ENCODE measurements at places on chromosomes 7 and 10.

DNA sequence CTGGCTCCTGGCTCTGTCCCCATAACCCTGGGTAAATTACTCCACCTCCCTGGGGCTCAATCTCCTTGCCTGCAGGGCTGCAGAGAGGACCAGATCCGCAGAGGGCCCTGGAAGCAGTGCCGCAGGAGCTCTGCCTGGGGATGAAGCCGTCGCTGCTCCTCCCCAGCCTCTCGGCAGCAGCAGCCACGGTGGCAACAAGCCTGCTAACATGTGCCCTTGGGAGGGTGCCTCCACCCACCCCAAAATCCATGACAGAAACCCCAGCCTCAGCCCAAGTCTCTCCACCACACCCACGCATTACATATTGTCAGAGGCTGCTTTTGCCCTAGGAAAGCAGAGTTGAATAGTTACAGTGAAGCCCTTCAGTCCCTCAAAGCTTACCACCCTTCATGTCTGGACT is 486.4 kb upstream of the FOXK1 start:
- DNase-seq, result no peak

GRCh38 chr7:70894799-70895198 is 237.1 kb upstream of the GALNT17 start:
- DNase-seq, result no peak

DNA sequence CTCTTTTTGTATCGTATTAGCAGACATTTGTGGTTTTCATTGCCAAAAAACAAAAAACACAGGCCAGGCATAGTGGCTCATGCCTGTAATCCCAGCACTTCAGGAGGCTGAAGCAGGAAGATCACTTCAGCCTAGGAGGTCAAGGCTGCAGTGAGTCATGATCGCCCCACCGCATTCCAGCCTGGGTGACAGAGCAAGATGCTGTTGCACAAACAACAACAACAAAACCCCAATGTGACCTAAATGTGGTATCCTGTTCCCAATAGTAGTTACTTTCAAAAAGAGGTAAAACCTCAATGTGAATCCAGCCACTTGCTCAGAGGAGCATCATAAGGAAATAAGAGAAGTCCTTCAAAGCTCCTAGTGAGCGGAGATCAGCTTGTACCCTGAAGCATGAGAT is 45.8 kb upstream of the SKAP2 start:
- no peak for DNase-seq

DNA sequence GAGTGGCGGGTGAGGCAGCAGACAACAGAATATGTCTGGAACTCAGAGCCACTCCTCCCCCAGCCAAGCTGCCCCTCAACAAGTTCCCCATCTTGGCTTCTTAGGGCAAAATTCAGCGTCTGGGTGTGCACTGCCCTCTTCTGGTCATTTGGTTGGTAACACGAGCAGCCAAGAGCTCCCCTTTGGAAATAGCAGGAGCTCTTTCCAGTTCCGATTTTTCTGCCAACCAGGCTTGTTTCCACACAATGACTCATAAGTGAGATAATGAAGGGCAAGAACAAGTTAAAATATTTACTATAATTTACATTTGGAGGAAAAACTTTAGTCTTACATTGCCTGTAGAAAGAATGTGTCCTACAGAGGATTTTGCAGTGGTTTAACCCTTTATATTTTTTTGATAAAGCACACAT is 70.5 kb downstream of the ADCYAP1R1 start:
- DNase-seq, result no peak

GRCh38 chr7:75531359-75531821 is 39.3 kb downstream of the SPDYE5 start:
- DNase-seq, result no peak

DNA sequence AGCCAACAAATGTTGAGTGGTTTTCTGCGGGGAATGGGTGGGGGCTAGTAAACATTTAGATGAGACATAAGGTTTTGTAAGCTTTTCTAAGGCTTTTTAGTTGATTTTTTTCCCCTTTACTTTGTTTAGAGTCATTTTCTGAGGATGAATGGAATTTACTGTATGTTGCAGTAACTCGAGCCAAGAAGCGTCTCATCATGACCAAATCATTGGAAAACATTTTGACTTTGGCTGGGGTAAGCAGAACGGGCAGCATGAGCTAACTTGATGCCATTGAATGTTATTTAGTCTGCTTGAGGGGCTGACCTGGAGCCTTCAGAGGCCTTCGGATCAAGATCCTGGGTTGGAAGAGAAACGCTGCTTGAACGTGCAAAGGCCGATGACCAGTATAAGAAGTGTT is 37.3 kb downstream of the FBH1 start:
- DNase-seq, result no peak

GRCh38 chr7:94400643-94401427 is 6.1 kb downstream of the COL1A2 start:
- DNase-seq, result no peak

- no peak for DNase-seq
Observed at GRCh38 chr10:29713450-29713849, 78.7 kb upstream of the SVIL start.

- no peak for DNase-seq
Observed at GRCh38 chr7:16695621-16696237, 49.7 kb downstream of the BZW2 start.

- DNase-seq, result no peak
Observed at GRCh38 chr7:36085096-36085495, 68.0 kb upstream of the EEPD1 start.

- no peak for DNase-seq
Observed at GRCh38 chr7:16543456-16543855, 16.8 kb downstream of the LRRC72 start.

DNA sequence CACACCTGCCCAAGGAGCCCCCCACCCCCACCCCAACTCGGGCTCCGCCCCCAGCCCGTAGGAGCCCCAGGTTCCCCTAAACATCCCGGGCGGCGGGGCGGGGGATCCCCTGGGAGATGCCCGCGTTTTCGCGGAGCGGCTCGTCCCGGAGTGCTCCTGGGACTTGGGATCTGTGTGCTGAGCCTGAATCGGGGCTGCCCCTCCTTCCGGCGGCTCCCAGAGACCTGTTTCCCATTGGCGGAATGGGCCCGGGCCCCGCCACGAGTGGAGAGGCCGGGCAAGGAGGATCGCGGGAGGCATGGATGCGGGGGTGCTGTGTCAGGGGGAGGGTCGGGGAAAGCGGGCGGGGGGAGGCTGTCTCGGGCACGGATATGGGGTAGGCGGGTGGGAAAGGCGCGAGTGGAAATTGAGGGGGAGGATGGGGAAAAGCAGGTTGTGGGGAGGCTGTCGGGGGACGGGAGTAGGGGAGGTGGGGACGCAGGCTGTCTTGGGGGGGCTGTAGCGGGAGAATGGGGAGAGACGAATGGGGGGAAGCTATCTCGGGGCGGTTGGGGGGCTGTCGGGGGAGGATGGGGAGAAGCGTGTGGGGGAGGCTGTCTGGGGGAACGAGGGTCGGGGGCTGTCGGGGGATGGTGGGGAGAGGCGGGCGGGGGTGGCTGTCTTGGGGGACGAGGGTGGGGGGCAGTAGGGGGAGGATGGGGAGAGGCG is 572 bp upstream of the BHLHA15 start:
- DNase-seq, result no peak

DNA sequence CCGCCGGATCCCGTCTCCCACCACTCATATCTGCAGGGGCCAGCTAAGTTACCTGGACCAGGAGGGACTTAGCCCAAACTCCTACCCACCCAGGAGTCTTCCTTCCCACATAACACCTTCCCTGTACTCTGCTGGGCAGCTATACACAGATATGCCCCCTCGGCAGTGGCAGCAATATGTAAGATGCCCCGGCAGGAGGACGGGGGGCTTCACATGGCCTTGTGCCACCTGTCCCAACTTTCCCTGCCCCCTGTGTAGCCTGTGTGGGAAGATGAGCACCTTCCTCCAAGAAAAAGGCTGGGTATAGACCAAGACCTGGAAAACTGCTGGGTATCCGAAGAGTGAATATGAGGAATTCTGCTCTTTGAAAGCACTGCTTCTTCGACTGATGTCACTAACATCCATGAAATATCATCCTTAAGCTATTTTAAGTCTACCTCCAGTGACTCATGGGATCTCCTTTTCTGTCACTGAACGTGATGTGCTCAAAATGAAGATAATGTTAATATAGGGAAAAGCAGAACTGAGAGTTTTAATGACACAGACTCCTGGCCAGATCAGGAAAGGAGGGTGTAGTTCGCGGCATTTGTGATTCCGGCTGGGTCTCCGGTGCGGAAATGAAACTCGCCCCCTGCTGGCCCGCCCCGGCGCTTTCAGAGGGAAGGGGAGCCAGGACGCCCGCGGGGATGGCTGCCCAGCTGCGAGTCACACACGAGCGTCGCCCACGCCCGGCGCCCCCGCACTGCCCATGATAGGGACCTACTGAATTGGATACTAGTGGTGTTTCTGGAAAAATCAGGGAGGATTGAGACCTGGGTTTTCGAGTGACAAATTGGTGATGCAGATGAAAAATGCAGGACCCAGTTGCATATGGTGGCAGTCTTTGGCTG is 256.9 kb upstream of the NFE2L3 start:
- no peak for DNase-seq

- no peak for DNase-seq
Observed at GRCh38 chr10:92714152-92714845, 24.5 kb downstream of the HHEX start.

GRCh38 chr7:40795607-40796006 is 660.8 kb downstream of the SUGCT start:
- DNase-seq, result no peak

- DNase-seq, result no peak
Observed at GRCh38 chr7:44548893-44549292, 7.8 kb upstream of the NPC1L1 start.

DNA sequence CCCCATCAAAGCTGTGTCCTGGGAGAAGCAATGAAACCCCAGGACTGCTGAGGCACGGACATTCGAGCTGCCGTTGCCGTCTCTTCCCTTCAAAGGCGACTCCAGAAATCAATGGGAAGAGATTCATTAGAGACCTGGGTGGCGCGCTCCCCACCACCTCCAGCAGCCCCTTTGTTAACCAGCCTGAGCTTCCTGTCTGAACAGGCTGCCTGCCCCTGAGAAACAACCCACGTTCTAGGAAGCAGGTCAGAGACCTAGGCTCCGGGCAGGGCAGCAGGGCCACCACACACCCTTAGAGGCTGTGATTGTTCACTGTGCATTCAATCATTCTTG is 110.9 kb upstream of the PPIF start:
- DNase-seq, result no peak

GRCh38 chr7:115782696-115783490 is 247.7 kb downstream of the TFEC start:
- no peak for DNase-seq

- DNase-seq, result no peak
Observed at GRCh38 chr10:108070789-108071188, 906.3 kb upstream of the SORCS1 start.

- DNase-seq, result no peak
Observed at GRCh38 chr7:132614428-132615318, 38.4 kb upstream of the PLXNA4 start.

DNA sequence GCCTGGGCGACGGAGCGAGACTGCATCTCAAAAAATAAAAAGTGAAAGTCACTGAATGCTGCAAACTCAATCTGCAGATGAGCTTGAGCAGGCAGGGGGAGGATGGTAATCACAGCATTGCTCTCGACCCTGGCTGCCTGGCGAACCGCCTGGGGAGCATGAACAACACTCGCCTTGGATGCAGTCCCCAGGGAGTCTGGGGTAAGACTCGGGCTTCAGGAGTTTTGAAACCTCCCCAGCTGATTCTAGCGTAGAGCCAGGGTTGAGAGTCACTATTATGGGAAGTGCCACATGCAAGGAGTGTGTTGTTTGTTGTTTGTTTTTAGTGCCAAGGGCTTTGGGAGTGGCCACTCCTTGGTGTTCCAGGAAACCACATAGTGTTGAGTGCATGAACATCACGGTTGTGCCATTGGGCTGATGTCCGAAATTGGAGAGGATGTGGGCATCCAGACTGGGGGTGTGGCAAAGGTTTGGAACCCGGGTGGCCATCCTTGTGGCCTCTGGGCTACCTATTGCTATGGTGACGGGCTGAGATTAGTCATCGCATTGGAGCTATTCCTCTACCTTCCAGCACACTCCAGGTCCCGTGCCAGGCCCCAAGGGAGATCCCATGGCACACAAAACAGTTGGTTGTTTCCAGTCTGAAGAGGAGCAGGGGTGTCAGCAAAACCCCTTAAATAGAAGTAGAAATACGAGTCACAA is 92.6 kb downstream of the RGS10 start:
- DNase-seq, result no peak

DNA sequence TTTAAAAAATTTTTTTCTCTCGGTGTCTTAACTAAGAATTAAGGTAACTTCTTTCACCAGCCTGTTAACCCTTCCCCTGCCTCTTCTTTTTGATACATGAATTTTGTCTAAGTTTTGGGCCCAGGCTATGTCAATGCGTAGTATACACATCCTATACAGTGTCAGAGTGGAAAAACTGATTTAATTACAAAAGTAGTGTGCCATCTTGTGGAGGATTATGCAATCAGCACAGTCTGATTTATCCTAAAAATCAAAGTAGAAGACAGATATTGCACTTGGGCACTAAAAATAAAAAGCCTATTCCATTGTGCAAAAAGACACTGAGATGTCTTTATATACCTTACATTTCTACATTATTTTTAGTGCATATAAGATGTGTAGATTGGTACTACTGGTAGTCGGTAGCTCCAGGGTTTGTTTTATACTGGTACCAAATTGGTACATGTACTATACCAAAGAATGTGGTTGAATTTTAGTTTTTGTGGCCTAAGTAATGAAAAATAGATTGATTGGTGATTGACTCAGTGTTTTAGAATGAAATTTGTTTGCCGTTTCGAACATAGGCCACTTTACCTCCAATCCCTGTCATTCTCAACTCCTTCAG is 96.6 kb downstream of the MKLN1 start:
- no peak for DNase-seq

DNA sequence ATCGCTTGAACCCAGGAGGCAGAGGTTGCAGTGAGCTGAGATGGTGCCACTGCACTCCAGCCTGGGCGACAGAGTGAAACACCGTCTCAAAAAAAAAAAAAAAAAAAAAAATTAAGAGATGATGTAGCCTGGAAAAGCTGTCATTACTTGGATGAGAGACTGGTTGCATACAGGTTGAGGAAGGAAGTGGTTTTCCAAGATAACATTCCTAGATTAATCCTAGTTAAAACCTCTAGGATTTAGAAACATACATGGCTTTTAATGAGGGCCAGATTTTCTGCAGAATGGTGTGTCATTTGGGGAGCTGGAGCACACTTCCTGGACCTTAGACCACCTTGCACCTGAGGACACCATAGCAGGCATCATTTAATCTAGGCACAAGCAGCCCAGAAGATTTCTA is 17.8 kb downstream of the VWA2 start:
- DNase-seq, result no peak

GRCh38 chr7:137935884-137936508 is 65.9 kb downstream of the CREB3L2 start:
- no peak for DNase-seq

DNA sequence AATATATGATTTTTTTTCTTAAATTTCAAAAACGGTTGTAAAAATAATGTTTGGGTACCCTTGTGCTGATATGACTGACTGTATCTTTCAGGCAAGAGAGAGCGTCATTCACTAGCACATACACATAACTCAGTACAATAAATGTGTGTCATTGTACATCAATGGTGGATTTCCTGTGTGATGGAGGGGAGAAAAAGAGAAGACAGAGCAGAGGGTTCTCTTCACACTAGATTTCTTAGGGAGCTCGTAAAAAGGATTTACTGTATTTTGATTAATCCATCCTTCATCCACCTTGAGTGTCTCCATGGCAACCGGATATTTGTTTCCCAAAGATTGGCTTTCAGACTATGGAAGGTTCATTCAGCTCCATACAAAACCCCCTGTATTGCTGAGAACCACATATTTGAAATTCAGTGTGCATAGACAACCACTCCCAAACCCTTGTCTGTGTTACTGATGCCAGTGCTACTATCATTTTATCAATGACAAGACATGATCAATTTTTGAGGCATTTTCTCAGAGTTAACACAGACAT is 150.6 kb downstream of the AKR1D1 start:
- no peak for DNase-seq
